Activated CD4-positive, alpha-beta T cell treated with anti-CD3 and anti-CD28 coated beads for 24 hours (primary cell): ENCODE measurements at places on chromosomes 2 and 18.

DNA sequence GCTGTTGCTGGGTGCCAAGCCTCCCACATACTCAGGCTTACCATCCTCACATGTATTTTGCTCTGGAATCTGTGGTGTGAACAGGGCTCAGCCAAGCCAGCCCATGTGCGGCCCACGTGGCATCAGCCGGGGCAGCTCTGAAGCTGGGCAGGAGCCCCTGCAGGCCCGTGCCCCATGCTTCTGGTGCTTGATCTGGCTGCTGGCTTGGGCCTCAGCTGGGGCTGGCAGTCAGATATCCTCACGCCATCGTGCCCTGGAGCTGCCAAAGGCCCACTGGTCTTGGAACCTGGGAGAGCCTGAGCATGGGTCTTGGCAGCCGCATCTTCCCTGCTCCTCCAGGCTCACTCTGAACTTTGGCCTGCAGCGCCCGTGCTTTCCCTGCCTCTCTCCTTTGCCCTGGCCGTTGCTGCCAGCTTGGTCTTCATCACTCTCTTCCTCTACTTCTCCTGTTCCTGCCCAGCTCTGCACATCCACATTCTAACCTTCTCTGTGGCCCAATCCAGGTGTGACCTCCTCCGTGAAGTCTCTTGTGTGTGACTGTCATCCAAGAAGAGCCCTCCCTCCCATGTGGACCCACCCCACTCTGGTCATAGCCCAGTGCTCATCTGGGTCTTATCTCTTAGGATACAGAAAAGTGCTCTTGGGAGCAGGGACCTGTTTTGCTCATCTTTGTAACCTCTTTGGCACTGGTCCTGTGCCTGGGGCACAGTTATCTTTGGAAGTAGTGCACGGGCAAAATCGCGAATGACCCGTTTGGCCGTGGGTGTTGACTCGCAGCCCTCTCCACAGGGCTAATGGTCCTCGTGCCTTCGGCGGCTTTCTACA, 116.1 kb downstream of the RNF144A start:
- no peak for DNase-seq

- no peak for DNase-seq
These were observed 57.3 kb upstream of the TANK start for GRCh38 chr2:161102770-161103450.

GRCh38 chr2:109070290-109070689, 58.7 kb upstream of the SH3RF3 start:
- no peak for DNase-seq

- DNase-seq: no peak
These were observed 34.1 kb downstream of the ANKMY1 start for GRCh38 chr2:240523451-240524281.

DNA sequence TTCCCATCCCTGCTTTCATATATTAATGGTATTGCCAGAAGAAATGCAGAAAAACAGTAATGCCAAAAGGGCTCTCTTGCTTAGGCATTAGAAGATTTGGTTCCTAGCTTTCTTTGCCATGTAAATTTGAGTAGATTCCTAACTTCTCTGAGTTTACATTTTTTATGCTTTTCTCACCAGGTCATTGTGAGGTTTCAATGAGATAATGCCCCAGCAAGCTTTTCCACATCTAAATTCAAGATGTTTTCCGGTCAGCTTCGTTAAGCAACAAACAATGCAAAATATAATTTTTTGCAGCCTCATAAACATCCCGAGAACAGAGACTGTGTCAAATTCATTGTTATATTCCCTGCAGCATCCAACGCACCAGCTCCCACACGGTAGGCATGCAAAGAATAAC, 44.9 kb downstream of the NCKAP5 start:
- no peak for DNase-seq

DNA sequence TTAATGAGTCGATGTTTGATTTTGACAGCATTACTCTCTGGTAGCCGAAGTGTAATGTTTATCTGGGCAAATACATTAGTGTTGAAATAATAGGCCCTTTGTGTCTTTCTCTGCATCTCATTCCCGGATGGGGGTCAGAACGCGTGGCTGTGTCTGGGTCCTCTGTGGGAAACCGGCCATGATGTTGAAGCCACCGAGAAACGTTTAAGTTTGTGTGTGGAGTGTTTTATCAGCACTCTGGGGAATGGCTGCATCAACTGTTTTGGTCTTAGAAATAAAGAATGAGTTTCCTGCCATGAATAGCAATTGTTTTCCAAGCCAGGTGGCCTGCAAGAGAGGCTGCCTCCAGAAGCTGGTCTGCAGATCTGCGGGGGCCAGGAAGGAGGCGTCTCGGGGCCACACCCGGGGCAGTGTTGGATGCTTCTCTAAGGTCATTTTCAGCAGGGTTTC, 69.7 kb downstream of the RNF144A start:
- DNase-seq: no peak

- DNase-seq: no peak
These were observed 565.7 kb downstream of the SLC4A3 start for GRCh38 chr2:220192994-220193753.
